Stimulated activated CD8-positive, alpha-beta memory T cell treated with anti-CD3 and anti-CD28 coated beads, Interleukin-12 subunit alpha, Interleukin-12 subunit beta, amount 100 ng/mL, for 1 hour (primary cell): ENCODE measurements at places on chromosomes 5 and 9.

GRCh38 chr5:105968981-105969380, 1701.8 kb downstream of the EFNA5 start:
- no peak for DNase-seq

DNA sequence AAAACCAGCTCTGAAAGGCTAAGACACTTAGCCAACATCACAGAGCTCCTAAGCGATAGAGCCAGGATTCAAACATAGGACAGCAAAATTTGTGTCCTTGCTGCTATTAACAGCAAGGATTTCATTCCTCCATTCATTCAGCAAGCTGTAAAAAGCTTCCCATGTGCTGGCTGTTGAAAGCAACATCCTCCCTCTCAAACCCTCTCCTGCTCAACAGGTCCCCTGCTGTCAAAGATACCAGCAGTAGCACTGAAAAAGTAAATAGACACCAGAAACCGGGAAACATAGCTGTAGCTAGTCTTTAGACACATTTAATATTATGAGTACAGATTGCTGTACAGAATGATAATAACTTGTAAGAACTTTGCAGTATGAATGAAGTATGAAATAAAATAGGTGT, 52.6 kb upstream of the ADAMTSL1 start:
- DNase-seq = no peak

DNA sequence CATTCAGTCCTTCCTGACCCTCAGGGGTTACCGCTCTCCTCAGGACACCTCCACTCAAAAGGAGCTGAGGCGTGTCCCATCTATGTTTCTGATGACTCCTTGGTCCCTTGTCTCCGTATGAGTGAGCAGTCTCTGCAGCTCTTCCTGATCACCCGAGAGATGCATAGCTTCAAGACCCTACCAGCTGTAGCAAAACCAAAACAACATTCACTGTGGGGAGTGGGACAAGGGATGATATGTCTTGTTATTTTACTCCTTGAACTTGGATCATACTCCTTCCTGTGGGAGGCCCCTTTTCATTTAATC, 14.4 kb downstream of the GLDC start:
- DNase-seq = no peak

DNA sequence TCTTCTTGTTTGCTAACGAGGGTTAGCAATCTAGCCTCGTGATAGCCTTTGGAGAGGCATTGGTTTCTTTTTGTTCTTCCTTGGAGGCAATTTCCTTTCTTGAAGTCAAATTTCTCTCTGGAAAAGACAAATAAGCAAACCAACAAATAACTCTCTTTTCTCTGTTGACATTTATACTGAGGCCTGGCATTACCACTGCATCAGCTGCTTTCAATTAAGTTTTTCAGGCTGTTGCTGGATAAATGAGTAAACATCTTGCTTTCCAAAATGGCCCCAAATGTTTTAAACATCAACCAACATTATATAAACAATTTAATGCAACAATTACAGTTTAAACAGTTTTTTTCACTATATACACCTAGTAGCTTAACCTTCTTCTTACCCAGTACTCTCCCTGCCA, 264.4 kb downstream of the HTR1A start:
- no peak for DNase-seq

- DNase-seq = no peak
These were observed 24.0 kb upstream of the F2RL1 start for GRCh38 chr5:76794871-76795270.

DNA sequence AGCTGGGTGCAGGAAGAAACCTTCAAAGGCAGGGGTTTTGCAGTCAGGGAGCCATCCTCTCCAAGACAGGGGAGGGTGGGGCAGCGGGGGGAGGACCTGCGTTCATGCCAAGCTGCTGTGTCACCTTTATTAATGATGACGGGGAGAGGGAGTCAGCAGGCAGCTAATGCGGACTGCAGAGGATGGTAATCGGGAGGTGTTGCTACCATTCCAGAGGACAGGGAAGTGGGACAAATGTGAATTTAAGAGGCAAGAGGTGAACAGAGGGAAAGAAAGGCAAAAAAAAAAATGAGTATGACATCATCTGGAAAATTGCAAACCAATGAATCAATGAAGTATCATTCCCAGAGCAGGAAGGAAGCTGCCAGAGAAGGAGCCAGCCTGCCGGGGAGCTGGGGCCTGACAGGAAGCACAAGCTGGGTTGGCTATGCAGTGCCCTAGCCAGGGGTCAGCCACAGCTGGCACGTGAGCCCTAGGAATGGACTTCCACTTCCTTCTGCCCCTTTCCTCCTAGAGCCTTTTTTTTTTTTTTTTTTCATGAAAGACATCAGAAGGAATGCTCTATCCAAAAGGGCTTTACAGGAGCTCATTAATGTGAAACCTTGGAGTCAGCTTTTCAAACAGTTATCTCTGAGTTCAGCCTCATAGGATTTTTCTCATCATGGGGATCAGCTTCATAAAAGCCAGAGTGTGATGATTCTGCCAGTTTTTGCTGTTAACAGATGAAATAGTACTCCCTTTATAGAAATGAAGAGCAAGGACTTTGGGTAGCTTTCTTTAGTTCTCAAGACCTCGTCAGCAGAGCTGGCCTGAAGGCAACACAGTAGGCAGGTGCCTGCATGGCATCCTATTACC, 9.2 kb downstream of the INSYN2B start:
- no peak for DNase-seq

GRCh38 chr5:158856291-158856690, 243.4 kb downstream of the EBF1 start:
- DNase-seq = no peak

GRCh38 chr5:170327168-170327567, 29.6 kb upstream of the LCP2 start:
- no peak for DNase-seq

- no peak for DNase-seq
These were observed 268.2 kb upstream of the TAS2R1 start for GRCh38 chr5:9898319-9898718.

GRCh38 chr9:70034271-70034711, 9.4 kb upstream of the MAMDC2 start:
- DNase-seq = no peak

GRCh38 chr5:138743484-138743883, 9.7 kb upstream of the CTNNA1 start:
- DNase-seq = no peak

- DNase-seq = no peak
These were observed 8.2 kb downstream of the GALNT10 start for GRCh38 chr5:154198611-154199230.

GRCh38 chr9:37640246-37640645, 10.5 kb upstream of the FRMPD1 start:
- no peak for DNase-seq

DNA sequence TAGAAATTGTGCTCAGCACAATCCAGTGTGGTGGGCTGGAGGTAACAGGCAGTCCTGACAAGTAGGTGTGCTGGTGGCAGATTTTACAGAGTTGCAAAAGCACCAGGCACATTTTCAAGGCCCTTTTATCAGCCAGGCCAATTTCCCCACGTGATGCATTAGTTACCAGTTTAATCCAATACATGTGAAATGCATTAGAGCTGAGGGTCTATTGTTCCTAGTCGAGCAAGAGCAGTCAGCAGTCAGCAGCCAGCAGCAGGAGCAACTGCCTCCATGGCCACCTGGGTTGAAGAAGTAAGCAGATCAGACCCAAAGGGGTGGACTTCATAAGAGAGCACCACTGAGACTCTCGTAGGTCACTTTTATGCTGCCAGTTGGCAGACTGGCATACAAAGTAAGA, 76.7 kb downstream of the EPB41L4A start:
- DNase-seq = no peak

- no peak for DNase-seq
These were observed 32.1 kb upstream of the CLINT1 start for GRCh38 chr5:157890836-157891597.

GRCh38 chr5:172622091-172623046, 18.7 kb upstream of the NEURL1B start:
- no peak for DNase-seq

- DNase-seq = no peak
These were observed 10.8 kb upstream of the DCP2 start for GRCh38 chr5:112965733-112966306.

- no peak for DNase-seq
These were observed 44.3 kb downstream of the NRG2 start for GRCh38 chr5:139998837-139999236.

DNA sequence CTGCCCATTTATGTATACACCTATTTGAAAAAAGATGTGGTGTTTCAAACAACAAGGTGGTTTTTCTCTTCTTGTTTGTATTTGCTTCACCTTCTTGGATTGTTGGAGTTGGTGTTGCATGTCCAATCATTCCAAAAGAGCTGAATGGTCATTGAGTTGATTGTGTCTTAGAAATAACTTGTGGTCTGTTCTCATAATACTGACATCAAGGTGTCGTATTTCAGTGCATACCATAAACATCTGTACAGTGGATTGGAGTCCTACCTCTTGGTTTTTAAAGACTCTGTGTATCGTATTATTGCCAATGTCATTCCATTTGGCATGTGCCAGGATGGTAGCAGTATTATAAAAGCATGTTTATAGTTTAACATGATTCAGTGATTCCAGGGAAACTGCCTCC, 73.2 kb downstream of the TRIO start:
- DNase-seq = no peak
